ENCODE measurements at places on chromosomes 3 and 15.
A peak's percentile ranks its signal among the peaks of the same experiment; 100 is the strongest.

DNA sequence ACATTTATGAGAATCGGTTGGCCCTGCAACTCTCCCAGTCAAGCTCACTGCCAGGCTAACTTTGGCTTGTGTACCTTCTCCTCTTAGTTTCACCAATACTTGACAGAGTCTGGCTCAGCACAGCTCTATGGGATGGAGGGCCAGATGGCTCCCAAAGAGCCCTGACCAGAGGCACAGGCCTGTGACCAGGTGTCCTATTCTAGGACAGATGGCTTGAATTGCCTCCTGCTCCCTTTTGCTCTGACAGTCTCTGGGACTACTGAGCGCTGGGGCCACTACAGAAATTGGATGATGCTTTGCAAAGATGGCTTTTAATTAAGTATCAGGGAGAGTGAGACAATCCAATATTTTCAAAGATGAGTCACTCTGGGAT lies 10.3 kb upstream of the ARID3B start:
- no peak for DNase-seq

- DNase-seq = no peak
These were observed 1101.4 kb downstream of the ROBO2 start for GRCh38 chr3:78141269-78141668.

DNA sequence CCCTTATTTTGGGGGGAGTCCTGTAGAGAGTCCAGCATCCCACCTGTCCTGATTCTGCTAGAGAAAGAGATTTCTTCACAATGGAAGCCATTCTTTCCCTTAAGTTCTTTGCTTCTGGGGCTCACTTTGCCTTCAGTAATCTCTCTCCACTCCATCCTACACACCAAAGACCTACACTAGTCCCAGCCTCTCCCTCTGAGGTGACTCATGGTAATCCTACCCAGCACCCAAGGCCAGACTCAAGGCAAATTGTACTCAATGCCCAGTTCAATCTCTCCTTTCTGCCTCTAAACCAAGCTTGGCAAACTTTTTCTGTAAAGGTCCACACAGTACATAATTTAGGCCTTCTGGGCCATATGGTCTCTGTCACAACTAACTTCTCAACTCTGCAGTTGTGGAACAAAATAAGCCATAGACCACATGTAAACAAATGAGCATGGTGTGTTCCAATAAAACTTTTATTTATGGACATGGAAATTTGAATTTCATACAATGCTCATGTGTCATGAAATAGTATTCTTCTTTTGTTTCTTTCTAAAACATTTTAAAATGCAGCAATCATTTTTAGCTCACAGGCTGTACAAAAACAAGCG lies 72.5 kb downstream of the MRPL46 start:
- DNase-seq = no peak

DNA sequence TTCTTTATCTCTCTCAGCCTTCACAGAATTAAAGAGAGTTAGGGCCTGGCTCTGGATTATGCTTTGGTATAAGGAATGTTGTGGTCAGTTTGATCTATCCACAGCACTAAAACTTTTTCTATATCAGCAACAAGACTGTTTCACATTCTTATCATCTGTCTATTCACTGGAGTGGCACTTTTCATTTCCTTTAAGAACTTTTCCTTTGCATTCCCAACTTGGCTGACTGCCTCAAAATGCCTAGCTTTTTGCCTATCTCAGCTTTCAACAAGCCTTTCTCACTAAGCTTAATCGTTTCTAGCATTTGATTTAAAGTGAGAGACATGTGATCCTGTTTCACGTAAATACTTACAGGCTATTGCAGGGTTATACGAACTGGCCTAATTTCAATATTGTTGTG lies 471.8 kb downstream of the GBE1 start:
- DNase-seq = peak; percentile 36

DNA sequence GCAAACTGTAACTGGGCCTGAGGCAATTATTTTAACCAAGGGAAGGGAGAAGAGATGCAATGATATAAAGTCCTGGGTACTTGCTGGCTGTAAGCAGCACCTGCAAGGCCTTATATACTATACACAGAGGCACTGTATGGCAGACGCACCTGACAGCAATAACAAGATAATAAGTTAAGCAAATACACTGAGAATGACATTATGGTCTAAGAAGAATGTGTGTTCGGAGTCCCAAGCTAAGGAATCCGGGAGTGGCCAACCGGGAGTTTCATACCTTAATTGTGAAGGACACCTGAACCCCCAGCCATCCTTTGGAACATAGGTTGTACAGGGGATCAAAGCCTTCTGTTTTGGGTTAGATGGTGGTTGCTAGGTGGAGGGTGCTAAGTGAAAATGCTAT lies 13.7 kb downstream of the FAM240A start:
- DNase-seq = no peak

GRCh38 chr3:12948891-12949711 lies 107.7 kb upstream of the RPL32 start:
- DNase-seq = no peak

- no peak for DNase-seq
These were observed 109.0 kb upstream of the SLC2A2 start for GRCh38 chr3:171135549-171135948.

DNA sequence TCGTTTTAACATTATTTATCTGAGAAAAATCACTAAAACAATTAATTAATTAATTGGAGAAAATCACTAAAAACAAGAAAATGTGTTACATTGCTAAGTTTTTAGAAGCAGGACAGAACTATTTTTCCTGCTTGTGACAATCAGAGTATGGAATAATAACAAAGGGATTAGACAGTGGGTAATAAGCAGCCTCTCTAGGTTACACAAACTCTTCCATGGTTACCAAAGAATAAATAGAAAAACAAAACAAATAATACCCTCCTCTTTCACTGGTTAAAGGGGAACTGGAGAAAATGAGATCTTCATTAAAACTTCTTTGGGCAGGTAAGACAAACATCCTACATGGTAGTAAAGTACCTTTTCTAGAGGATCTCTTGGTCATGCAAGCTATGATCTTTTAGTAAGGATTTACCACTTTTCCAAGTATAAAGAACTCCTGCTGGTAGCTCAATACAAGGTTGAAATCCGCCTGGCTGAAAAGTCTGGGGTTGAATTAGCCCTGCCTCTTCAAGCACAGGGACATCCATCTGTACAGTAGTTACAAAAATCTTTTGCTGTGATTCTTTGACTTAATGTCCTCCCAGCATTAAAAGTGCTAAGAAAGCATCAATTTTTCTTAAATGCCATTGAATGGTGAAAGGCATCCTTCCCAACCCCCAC lies 2.5 kb upstream of the PLCH1 start:
- DNase-seq = no peak

DNA sequence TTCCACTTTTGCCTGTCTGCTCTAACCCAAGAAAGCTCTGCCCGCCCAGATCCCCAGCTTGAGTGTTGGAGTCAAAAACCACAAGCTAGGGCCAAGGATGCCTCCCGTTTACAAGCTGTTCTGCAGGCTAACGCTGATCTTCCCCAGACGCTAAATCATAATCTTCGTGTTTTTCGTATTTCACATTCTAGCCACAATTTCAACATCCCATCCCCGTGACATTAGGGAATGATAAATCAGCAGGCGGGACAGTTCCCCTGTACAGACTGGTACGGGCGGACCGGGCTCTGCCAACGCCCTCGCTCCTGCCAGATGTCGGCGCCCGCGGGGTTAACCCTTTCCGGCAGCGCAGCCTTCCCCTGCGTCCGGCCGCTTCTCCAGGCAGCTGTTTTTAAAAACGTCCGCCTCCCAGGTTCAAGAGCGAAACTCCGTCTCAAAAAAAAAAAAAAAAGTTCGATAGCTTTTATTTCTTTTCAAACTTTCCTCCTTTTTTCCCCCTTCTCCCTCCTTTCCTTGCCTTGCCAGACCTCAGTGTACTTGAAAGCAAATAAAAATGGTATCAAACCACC lies 81.0 kb upstream of the BNC1 start:
- peak; percentile 75 for DNase-seq

- DNase-seq = no peak
These were observed 22.6 kb downstream of the RASGRF1 start for GRCh38 chr15:79067969-79068368.

GRCh38 chr3:137110392-137110996 lies 152.7 kb downstream of the IL20RB start:
- DNase-seq = no peak

DNA sequence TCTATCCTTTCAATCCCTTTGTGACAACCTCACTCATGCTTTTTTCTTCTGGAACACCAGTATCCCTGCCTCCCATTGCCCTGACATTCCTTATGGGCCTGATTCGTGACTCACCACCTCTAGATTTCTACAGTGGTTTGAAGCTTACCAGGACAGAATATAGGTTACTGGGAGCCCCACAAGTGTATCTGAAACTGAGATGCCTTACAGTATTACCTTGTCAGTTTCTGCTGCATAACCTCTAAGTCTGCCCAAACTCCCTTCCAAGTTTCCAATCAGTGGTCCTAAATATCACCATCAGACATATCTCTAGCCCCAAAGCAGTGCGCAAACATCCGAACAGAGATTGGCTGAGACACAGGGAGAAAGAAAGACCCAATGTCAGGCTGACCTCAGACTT lies 5.6 kb downstream of the CPB1 start:
- DNase-seq = no peak

GRCh38 chr3:177646749-177647148 lies 449.5 kb upstream of the TBL1XR1 start:
- DNase-seq = no peak

DNA sequence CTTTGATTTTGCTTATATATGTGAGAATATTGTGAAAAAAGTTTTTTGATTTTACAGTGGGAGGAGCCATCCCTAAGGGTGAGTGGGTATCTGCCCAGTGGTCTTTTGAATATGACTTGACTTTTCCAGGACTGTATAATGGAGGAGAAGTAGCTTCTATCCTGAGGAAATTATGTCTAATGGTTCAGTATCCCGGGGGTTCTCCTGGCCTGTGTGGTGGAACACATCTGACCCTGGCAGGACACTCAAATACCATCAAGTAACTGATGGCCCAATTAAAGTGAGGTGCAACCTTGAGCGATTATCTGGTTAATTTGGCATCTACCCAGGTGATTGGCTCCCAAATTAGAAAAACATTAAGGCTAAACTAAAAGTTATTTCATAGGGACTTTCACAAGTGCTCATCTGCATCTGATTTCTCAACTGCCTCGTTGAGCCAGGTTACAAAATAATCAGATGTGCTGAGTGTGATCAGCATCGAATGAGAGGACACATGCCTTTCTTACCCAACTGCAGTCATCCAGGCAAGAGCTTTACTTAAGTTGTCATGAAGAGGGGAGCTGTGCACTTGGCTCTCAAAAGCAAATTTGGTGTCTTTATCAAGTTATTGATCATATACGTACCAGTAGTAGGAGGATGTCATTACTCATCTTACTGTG lies 201.4 kb downstream of the IL5RA start:
- DNase-seq = no peak

DNA sequence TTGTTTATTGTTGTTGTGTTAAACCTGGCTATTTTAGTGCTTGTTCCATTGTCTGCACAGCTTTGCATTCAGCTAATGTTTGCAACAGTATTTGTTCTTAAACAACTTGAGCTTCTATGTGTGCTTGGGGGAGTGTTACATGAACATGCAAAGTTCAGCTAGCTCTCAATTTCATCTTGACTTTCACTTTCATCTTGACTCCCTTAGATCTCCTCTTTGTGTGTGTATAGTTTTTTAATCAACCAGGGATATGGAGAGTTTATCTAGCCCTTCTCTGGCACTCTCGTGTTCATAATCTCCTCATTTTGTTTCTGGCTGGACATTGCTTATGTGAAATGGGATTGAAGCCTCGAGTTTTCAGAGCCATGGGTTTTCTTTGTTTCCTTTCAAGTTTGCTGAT lies 212.4 kb upstream of the ZBTB20 start:
- DNase-seq = no peak

- no peak for DNase-seq
These were observed at the start of gene ITGA11 for GRCh38 chr15:68431792-68432401. TSS of gene ITGA11 (minus strand) at chr15:68432163. CDS start at chr15:68432066, 97 bp downstream.

DNA sequence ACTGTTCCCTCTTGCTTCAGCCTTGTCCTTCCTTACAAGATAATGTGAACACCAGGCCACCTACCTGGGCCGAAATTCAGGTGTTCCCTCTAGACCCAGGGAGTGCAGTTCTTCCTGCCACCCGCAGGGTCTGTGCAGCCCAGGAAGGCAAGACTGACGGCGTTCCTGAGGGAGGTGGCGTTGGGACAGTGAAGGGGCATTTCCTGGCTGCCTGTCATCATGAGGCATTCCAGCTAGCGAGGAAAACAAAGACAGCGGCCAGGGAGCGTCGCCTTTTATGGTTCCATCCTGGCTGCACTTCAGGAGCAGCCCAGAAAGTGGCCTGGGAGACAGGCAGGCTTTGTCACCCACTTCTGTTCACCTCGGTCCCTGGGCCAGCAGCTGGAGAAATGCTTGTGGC lies 84.8 kb upstream of the WNT5A start:
- no peak for DNase-seq

GRCh38 chr3:104437131-104437750 lies 929.5 kb upstream of the ALCAM start:
- peak; percentile 89 for DNase-seq

DNA sequence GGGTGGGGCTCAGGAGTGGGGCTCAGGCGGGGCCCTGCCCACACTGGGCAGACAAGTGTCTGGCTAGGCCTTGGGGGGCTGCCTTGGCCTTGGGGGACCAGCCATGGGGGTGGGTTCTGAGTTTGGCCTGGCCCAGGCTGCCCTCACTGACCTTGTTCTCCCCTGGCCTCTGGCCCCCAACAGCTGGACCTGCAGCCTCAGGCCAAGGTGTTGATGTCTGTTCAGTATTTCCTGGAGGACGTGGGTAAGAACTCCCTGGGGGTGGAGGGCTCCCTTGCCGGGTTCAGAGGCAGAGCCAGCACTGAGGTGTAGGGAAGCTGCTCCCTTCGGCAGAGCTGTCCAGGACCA lies 20.0 kb downstream of the PRKCD start:
- no peak for DNase-seq

DNA sequence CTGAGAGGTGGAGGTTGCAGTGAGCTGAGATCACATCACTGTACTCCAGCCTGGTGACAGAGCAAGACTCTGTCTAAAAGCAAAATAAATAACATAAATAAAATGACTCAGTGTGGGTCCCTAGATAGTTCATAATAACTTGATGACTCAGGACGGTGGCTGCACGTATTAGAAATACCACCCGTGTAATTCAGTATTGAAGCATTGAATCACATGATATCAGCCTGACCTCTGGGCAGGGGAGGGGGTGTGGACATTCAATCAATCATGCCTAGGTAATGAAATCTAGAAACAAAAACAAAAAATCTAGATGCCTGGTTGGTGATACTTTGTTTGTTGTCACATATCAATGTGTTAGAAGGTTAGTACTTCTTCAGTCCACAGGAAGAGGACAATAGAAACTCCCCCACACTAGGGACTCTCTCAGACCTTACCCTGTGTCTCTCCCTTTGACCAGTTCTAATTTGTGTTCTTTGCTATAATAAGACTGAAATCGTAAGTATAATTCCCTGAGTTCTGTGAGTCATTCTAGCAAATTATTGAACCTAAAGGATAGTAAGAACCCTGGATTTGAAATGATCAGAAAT lies 177.3 kb downstream of the GAP43 start:
- DNase-seq = no peak
